ENCODE measurements at places on chromosomes 13 and 19.

GRCh38 chr19:1864480-1865171, 1.2 kb upstream of the KLF16 start:
- peak; percentile 90 for DNase-seq

- no peak for DNase-seq
These were observed 36.1 kb downstream of the CRTC1 start for GRCh38 chr19:18719541-18719940.

DNA sequence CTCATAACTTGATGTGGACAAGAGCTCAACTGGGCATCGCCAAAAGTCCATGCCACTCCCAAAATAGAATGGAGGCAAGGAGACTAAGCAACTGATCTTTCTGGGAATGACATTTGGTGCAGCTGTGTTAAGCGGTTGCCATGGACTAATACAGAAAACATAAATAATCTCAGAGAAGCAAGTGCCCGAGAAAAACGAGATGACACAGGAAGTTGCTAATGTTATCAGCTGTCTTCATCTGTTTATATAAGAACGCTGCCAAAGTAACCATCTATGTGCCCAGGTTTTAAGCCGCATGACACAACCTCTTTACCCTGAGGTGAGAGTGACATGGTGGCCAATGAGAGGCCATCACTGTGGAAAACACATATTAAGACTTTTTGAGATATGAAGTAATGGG, 54.9 kb upstream of the SACS start:
- no peak for DNase-seq

DNA sequence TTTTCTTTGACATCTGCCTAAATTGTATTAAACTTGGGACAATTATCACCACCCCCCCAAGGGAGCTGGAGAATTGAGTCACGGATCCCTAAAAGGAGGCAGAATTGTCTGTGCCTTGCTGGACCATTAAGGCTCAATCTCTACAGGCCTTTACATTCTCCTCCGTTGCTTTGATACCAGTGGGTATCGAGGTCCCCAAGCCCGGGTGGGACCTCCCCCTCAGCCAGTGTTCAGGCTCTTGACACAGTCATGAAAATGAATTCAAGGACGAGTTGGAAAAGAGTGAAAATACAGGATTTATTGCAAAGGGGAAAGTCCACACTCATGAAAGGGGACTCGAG, 5.6 kb downstream of the PPP1R15A start:
- peak; percentile 9 for DNase-seq

GRCh38 chr13:36887758-36888521, 32.1 kb downstream of the SMAD9 start:
- DNase-seq: no peak

DNA sequence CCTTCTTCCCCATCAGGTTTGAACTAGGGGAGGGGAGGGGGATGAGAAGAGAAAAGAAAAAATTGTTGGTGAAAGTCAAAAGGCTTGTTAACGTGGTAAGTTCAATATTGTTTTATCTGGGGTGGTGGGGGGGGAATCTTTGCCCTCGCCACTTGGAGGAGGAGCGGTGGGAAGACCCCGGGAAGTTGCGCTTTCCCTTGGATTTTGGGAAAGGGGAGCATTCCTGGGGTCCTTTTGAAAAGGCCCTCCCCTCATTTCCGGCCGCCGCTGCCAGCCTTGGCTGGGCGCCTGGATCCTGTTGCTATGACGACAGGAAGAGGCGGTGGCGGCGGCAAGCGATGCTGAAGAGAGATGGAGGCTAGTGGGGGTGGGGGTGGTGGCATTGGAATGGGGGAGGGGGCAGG, 4.6 kb upstream of the CACNG8 start:
- DNase-seq: no peak

GRCh38 chr19:37988758-37989635, 82.0 kb downstream of the SIPA1L3 start:
- no peak for DNase-seq

DNA sequence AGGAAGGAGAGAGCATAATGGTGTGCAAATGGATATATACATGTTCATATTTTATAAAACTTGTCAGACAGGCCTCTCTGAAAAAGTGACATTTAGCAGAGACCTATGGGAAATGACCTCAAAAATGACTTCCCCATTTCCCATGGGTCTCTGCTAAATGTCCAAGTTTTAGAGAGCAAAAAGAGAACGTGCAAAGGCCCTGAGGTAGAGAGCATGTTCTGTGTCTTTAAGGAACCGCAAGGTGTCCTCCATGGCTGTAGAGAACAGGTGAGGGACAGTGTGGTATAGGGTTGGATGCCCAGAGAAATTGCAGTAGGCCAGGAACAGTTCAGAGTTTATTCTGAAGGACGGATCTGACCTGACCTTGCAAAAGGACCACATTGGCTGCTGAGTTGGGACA, 113.2 kb upstream of the RNF113B start:
- DNase-seq: no peak

All from foreskin fibroblast (primary cell).